Mucosa of descending colon (tissue), 3 donors: ENCODE measurements at places on chromosomes 5 and 9.

- DNase-seq = peak; percentile 63
Measured at GRCh38 chr9:35649431-35650340, 1.0 kb downstream of the SIT1 start.

- DNase-seq = no peak
Measured at GRCh38 chr5:171386861-171387344, 746 bp upstream of the NPM1 start.

DNA sequence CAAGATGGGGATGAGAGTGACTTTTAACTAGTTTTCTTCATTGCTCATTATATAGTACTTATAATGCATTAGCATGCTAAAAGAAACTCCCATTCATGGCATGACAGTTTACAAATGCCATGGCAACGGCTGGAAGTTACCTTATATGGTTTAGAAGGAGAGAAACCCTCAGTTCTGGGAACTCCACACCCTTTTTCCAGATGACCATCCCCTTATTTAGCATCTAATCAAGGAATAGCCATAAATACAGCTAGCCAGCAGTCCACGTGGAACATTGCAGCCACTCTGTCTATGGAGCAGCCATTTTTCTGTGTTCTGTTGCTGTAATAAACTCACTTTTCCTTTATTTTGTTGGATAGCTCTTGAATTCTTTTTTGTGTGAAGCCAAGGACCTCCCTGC, 1137.8 kb downstream of the CDH18 start:
- no peak for DNase-seq

GRCh38 chr5:167440846-167441245, 850.6 kb upstream of the WWC1 start:
- DNase-seq = no peak

GRCh38 chr5:155064580-155064979, 51.0 kb downstream of the KIF4B start:
- no peak for DNase-seq
